GM12892 (cell line): ENCODE measurements at places on chromosomes 5 and 9.

DNA sequence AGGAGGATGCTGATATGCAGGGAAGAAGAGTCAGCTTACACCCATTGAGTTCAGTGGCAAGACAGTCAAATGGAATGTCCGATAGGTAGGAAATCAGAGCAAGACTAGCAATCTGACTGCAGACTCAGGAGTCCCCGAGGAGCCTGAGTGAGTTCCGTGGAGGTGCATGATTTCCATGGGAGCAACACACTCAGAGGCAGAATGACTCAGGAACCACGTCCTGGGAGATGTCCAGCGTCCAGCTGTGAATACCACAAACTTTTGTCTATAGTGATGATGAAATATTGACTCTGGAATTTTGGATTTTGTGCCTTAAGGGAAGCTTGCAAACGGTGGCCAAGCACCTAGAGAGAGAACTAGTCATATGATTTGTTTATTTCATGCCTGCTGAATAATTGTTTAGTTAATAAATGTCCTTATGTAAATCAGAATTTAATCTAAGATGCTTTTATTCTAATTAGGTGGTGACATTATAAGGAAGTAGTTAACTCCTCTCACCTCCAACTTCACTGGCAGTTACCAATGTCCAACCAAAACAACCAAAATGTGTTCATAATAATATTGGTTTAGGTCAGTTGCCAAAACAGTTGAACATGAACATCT lies 100.4 kb downstream of the PDE4D start:
- DNase-seq, result no peak

DNA sequence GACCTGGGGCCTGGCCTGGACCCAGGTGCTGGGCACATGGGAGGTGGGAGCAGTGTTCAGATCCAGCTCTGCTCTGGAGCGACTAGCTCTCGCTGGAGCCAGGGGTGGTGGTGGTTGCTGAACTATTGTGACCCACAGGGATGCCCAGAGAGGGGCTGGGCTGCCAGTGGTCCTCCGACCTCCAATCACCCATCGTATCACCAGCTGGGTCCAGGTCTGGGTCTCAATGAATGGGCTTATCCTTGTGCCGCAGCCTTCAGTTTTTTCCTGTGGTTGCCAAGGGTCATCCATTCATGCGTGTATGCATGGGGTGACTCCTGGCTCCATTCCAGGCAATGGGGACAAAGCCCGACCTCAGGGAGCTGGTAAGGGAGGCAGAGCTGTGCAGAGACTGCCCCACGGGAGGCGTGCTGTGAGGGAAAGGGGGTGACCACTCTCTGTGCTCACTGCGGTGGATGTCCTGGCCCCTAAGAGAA lies 68.6 kb upstream of the RNF130 start:
- no peak for DNase-seq

DNA sequence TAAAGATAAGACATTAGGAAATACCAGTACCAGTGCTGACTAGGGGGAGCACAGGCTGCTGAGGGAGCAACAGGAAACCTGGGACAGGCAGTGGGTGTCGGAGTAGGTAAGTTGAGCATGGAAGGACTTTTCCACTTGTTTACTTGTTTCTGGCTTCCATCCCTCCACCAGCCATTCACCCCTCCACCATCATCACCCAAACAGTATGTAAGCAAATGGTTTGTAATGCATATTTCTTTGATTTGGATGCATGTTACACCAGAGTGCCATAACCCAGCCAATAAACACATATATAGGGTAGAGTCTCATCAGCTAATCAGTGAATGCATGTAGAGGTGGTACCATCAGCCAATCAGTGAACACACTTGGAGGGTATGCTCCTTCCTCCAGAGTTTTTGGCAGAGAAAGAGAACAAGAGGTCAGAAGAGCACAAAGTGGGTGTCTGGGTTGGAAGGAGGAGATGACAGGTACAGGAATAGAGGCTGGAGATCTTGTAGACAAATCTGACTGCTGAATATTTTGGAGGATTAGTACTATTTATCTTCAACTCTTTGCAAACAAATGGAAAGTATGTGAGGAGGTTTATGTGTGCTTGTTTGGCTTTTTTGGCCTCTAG lies 37.7 kb upstream of the PDE8B start:
- DNase-seq, result no peak

DNA sequence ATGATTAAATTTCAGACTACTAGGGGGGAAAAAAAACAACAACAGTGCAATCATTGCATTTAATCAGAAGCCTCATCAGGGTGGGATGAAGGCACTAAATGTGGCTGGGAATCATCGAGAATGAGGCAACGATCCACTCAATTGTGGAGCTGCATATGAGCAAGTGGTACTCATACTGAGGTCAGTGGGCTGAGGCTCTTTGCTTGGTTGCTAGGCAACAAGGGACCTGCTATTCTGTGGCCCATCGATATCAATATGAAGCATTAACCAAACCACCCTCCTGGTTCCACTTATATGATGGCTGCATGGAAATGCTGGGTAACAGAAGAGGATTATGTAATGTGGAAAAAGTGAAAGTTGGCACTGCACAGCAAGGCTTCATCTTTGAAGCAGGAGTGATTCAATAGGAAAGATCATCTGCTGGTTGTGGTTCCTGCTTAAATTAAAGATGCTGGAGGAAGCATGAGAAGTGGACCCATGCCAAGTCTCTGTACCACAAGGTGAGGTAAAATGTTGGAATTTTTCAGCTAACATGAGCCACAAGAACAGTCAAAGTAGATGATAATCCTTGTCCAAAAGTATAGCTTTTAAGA lies 159.8 kb upstream of the HMHB1 start:
- DNase-seq, result no peak

GRCh38 chr5:38605610-38606009 lies 49.2 kb upstream of the LIFR start:
- DNase-seq, result no peak

GRCh38 chr5:52443187-52443586 lies 344.5 kb upstream of the ITGA1 start:
- no peak for DNase-seq

DNA sequence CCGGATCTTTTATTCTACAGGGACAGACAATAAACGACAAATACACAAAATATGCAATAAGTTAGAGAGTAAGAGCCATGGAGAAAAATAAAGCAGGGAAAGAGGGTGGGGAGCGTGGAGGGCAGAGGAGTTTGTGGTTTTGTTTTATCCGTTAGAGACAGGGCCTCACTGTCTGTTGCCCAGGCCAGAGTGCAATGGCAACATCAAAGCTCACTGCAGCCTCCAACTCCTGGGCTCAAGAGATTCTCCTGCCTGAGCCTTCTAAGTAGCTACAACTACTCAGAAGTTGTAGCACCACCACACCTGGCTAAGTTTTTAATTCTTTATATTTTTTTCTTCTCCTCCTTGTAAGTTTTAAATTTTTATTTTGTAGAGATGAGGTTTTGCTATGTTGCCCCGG lies 54.5 kb upstream of the CTNNA1 start:
- DNase-seq, result no peak

DNA sequence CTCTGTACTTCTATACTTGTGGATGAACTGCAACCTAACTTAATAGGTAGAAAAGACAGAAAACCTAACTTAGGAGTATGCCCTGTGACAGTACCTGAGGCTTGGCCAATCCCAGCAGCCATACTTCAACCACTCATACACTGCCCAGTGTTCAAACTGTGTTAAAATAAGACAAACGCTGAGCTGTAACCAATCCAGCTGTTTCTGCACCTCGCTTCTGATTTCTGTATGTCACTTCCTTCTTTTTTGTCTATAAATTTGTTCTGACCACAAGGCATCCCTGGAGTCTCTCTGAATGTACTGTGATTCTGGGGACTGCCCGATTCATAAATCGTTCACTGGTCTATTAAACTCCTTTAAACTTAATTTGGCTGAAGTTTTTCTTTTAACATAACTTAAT lies 41.4 kb downstream of the AUH start:
- DNase-seq, result no peak

DNA sequence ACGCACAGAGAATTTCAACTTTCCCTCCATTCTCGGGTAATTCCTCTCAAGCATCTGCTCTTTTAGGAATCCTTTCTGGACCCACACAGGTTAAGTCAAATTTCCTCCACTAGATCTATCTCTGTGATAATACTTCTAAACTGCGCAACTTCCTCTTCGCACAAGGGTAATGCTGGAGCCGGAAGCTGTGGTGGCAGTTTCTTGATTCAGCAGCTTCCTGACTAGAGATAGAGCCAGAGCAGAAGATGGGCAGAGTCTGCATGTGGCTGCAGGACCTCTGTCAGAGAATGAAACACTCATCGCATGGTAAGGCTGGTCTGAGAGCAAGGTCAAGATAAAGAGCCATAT lies 11.1 kb upstream of the CDC42SE2 start:
- no peak for DNase-seq

DNA sequence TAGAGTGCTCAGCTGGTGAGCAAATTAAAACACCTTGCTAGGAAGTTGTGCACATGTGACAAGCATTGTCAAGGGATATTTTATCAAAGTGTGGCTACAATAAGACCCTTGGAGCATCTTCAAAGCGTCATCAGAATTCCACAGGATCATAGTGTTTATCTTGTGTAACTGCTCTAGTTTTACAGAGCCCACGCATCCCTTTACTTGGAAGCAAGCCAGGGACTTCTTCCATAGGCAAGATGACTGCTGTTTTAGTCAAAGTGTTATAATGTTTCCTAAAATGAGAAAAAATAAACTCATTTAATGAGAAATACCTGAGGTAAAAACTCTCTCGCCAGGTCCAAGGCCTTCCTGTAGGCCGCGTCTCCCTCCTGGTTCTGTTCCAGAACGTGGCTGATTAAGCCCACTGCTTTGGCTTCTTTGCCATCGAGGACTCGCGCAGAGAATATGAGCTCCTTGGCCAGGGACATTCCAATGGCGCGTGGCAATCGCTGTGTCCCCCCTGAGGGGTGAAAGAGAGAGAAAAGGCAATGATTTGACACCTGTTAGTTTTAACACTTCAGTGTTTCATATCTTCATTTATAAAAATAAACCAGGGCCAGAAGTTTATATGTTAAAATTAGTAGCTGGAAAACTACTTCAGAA lies 141.1 kb downstream of the AUH start:
- no peak for DNase-seq

GRCh38 chr5:54754878-54755277 lies 230.5 kb downstream of the ESM1 start:
- DNase-seq, result no peak

DNA sequence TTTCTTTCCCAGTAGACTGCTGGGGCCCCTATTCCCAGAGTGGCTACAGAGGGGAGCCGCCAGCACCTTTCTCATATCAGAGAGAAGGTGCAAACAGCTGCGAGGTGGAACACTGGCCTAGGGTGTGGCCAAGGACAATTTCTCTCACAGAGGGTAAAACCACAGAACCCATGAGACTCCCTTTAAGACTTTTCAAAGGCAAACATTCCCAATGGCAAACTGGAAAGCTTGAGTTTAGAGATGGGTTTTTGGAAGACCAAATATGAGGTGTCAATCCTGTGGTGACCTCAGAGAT lies 335.1 kb upstream of the PIK3R1 start:
- DNase-seq, result no peak

- DNase-seq, result no peak
Measured at GRCh38 chr5:151066920-151067319, 13.9 kb downstream of the TNIP1 start.

- no peak for DNase-seq
Measured at GRCh38 chr5:72860499-72860898, 44.0 kb downstream of the TNPO1 start.

GRCh38 chr5:143041972-143042770 lies 272.0 kb downstream of the ARHGAP26 start:
- DNase-seq, result no peak

DNA sequence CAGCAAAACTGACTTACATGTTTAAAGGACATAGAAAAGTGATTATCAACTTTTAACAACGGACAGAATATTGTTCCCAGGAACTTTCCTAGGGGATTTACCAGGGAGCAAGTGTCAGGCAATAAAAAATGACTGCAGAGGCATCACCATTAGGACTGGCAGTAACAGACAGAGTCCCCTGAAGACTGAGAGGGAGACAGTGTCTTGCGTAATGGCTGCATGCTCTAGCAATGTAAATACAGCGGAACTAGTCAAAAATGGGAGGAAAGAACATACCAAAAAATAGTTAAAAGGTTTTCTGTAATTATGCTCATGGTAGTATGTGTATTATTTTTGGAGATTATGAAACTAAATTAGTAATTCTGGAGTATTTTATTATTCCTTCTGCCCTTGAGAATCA lies 181.8 kb downstream of the CRB2 start:
- DNase-seq, result no peak

DNA sequence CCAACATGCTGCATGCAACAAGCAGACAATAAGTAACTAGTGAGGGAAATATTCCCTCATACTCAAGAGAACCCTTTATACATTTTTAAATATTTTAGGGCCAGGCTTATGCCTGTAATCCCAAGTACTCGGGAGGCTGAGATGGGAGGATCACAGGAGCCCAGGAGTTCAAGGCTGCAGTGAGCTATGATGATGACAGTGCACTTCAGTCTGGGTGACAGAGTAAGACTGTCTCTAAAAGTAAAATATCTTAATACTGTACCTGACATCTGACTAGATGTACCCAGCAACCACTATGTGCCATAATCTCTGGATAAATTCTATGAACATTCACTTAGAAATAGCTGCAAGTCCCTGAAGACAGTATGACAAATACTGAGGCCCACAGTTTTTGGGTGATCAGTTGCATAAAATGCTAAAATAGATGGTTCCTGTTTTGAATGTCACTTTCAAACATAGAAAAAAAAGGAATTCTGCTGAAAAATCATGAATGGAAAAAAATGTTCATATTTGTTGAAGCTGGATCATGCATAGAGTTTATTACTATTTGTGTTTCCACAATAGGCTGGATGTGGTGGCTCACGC lies 2.0 kb upstream of the C5orf15 start:
- DNase-seq, result no peak

GRCh38 chr9:107875571-107875980 lies 386.0 kb upstream of the KLF4 start:
- no peak for DNase-seq

DNA sequence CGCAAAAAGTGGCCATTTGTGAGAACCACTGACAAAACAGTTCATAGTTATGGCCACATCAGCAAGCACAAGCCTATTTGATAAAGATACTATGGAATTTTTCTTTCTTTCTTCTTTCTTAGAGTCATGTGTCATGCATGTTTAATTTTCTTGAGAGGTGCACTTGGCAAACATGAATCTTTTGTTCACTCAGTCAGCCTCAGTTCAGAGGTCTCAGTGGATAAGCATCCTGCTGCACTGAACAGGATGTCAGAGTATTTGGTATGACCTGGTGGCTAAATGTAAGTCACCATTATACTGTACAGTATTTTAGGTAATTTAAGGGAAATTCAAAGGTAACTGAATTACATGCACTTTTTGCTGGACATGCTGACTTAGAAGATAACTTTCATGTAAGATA lies 5.4 kb downstream of the NNT start:
- DNase-seq, result no peak

- DNase-seq, result no peak
Measured at GRCh38 chr5:68435611-68436010, 220.1 kb downstream of the PIK3R1 start.

GRCh38 chr5:93789173-93790067 lies 48.0 kb upstream of the POU5F2 start:
- no peak for DNase-seq

DNA sequence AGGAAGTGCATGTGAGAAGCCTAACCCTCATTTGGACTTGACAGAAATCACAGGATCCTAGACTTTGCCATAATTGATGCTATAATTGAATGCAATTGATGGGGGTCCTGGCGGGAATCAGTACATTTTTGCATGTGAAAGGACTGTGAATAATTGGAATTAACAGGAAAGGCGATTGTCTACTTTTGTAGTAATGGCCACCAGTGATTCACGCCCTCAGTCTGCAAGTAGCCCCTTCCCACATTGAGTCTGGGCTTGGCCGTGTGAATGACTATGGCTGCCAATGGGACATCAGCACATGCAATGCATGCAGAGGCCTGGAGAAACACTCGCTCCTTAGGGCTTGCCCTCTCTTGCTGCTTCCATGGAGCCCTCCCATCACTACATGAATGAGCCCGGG lies 107.8 kb upstream of the OSMR start:
- DNase-seq, result no peak
